ENCODE measurements at places on chromosomes 3 and 15. TPM values are rescaled to one million over a fixed set of nuclear protein-coding genes. Genes with fewer than 3 reads are reported as not detected.

ARGFX gene
- total RNA-seq = not detected

CPB1 gene
- total RNA-seq = not detected

ZMYND10 gene
- 1.6 TPM for total RNA-seq

GPR149 gene
- total RNA-seq = not detected

Measured in placental epithelial cell (primary cell).